ENCODE measurements at places on chromosomes 16 and 17. TPM values are rescaled to one million over a fixed set of nuclear protein-coding genes. Genes with fewer than 3 reads are reported as not detected.

DNA sequence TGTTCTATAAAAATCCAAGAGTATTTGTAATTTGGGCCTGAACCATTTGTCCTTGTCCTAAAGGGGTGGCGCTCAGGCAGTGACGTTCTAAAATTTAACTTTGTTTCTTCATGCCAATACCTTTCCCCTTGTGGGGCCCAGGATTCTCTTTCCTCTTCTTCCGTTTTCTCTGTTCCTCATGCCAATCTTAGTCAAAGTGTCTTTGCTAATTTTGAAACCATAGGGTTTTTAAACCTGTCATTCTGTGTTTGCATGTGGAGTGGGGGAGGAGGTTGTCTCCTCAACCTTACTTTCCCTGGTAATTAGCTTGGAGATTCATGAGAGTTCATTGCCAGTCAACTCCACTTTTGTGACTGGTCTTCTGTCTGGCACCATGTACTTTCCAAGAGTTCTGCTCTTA lies 337.1 kb downstream of the MAF start:
- no peaks in the 10 kb centered on the region for H3K27me3 ChIP-seq
- H3K4me3 ChIP-seq, result no peak overlapping the region
- no peak for DNase-seq
- H3K4me1 ChIP-seq, result no peaks in the 10 kb centered on the region
- H3K27ac ChIP-seq, result no peak overlapping the region

DNA sequence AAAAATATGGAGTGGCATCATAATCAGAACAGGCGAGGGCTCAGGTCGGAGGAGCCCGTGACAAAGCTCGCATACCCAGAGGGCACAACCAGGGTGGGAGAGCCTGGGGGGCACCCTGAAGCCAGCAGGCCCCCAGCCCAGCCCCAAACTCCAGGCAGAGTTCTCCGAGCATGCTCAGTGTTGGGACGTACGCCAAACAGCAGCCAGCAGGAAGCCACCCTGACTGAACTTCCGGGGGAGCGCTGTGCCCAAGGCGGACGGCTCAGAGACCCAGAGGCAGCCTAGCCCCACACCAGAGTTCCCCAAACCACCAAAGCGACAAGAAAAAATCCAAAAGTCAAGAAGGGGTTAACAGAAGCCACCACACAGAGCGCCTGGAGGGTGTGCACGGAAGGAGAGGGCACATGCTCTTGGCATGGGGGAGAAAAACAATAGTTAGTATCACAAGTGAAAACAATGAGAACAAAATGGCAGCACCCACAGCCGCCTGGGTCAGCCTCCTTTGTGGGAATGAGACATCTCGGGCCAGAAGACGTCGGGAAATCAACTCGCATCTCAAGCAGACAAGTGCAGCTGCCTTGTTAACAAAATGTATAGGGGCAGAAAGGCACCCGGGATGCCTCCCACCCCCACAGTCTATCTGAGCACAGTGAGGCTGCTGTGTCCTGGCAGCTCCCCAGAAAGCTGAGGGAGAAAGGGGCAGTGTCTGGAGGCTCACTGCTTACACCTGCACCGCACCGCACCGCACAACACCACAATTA lies 11.9 kb downstream of the EXOC7 start:
- no peak for DNase-seq
- no peaks in the 10 kb centered on the region for H3K4me1 ChIP-seq
- no peak overlapping the region for H3K4me3 ChIP-seq
- H3K36me3 ChIP-seq, result peaks cover 31% of the 10 kb centered on the region

DNA sequence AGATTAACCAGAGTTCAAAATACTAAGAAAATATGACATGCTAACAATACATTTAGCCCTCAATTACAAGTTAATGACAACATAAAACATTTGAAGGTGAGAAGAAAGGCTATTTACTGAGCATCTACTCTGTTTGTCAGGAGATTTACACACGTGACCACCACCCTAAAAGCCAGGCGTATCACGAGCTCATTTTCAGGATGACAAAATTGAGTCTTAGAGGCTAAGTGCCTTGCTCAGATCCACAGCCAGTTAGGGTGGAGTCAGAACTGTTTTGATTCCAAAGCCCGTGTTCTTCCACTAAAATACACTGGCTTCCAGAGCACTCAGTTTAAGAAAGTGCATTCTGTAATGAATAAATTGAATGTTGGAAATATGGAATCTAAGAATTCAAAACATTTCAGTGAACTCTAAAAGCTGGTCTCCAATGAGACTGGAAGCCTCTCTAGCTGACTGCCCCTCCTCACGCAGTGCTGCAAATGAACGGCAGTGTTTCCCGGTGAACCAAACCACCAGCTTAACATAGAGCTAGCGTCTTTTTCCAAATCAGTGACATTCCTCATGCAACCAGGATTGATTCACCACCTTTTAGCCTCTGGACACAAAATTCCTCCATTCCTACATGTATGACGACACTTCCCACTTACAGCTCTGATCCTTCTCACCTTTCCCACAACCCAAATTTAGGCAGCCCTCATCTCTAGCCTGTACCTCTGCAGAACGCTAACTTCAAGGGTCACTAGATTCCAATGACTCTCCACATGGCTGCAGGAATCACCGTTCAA lies 5.9 kb downstream of the ZDHHC7 start:
- H3K27me3 ChIP-seq, result no peaks in the 10 kb centered on the region
- no peak for DNase-seq
- no peaks in the 10 kb centered on the region for H3K36me3 ChIP-seq
- no peak overlapping the region for H3K4me3 ChIP-seq
- peaks cover 32% of the 10 kb centered on the region for H3K4me1 ChIP-seq

DNA sequence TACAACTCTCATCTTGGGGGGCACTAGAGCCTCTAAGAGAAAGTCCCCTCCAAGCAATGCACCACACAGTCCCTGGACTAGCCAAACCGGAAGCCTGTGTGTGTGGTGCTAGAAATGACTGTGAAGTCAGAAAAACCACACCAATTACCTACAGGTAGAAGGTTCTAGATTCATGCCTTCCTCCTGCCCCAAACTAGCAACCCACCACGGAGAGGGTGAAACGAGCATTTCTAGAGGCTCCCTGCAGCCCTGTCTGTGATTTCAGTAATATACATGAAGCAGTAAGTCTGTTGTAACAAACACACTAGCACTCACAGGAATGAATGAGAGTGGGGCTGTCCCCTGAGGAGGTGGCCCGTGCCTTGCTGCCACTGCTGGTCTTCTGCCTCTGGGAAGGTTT lies 13.6 kb downstream of the ZFHX3 start:
- DNase-seq, result no peak
- no peak overlapping the region for H3K27ac ChIP-seq
- no peaks in the 10 kb centered on the region for H3K4me1 ChIP-seq
- no peaks in the 10 kb centered on the region for H3K36me3 ChIP-seq
- no peaks in the 10 kb centered on the region for H3K27me3 ChIP-seq

GRCh38 chr16:1678500-1679098 lies 520 bp downstream of the JPT2 start:
- no peaks in the 10 kb centered on the region for H3K4me1 ChIP-seq
- H3K36me3 ChIP-seq, result peaks cover 5% of the 10 kb centered on the region
- H3K27me3 ChIP-seq, result no peaks in the 10 kb centered on the region

DNA sequence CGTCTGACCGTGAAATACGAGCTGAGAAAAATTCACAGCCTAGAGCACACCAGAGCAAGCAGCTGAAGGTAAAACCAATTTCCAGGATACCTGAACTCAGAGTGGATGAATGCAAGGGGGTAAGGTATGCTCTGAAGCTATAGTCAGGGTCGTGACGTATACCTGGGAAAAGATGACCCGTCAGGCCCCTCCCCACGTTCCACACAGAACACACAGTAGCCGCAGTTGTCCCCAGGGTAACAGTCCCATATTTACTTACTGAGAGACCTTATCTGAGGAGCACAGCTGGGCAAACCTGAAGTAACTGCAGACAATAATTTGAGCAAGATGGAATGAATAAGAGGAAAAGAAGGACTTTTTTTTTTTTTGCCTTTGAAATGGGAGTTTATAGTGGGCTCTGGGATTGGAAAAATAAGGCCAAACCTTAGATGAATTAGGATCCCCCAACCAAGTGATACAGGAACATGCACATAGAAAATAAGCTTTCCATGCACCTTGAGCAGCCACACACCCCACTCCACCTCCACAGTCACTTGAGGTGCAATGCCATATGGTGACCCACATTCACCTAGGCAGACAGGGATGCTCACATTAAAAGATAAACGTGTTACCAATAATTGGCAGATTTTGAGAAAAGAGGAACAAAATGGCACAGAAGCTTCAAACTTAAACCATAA lies 38.0 kb downstream of the ABCA6 start:
- no peaks in the 10 kb centered on the region for H3K4me1 ChIP-seq
- DNase-seq, result no peak
- H3K27me3 ChIP-seq, result no peaks in the 10 kb centered on the region
- H3K4me3 ChIP-seq, result no peak overlapping the region
- H3K36me3 ChIP-seq, result no peaks in the 10 kb centered on the region

GRCh38 chr16:46787909-46788308 lies 39.8 kb upstream of the MYLK3 start:
- no peaks in the 10 kb centered on the region for H3K27me3 ChIP-seq
- DNase-seq, result no peak
- no peaks in the 10 kb centered on the region for H3K4me1 ChIP-seq
- no peak overlapping the region for H3K27ac ChIP-seq
- no peaks in the 10 kb centered on the region for H3K36me3 ChIP-seq

TMC8 gene
- total RNA-seq, result 5.4 TPM

- H3K36me3 ChIP-seq, result no peaks in the 10 kb centered on the region
- peak; percentile 75 for DNase-seq
- peak overlapping the region; percentile 84 for H3K27ac ChIP-seq
- H3K4me3 ChIP-seq, result peak overlapping the region; percentile 86
- H3K4me1 ChIP-seq, result no peaks in the 10 kb centered on the region
Observed at GRCh38 chr16:4415538-4416199, 727 bp downstream of the CORO7 start.

CD300LF gene
- 1.0 TPM for total RNA-seq

TNFRSF13B gene
- 1.1 TPM for total RNA-seq

GRCh38 chr17:19979917-19980770 lies 2.5 kb upstream of the AKAP10 start:
- no peaks in the 10 kb centered on the region for H3K36me3 ChIP-seq
- no peak overlapping the region for H3K4me3 ChIP-seq
- no peaks in the 10 kb centered on the region for H3K27me3 ChIP-seq
- H3K27ac ChIP-seq, result no peak overlapping the region
- peaks cover 4% of the 10 kb centered on the region for H3K4me1 ChIP-seq

DNA sequence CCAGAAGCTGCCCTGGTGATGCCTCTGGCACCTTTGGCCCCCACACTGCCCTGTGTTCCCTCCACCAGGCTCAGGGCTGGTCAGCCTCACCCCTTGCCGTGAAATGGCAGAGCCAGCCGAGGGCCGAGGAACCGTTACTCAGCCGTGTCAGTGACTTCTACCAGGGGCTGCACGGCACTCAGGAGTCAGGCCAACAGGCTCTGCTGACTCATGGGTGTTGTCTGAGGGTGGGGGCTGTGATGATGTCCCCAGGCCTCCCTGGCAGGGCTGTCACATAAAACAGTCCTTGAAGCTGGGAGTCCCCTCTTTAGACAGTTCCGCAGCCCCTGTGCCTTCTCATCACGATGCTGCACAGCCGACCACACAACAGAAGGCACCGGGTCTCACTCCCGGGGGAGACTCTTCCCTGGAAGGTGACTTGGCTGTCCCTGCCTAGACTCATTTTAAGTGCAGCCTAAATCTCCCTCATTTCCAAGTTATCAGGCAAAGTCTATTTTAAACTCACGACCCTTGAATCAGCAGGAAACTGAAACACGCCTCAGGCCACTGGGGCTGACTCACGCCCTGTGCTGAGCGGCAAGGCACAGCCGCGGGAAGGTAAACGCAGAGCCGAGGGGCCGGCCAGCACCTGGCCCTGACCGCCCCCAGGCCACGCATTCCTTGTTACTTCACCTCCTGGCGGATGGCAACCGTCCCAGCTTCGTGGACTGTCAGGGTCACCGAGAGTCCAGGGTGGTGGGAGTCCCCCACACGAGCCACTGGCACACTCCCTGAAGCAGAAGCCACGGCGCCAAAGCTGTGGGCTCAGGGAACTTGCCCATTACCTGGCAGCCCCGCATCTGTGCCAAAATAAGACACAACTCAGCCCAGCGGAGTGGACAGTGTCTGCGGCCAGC lies 102.6 kb downstream of the ZNF778 start:
- H3K36me3 ChIP-seq, result no peaks in the 10 kb centered on the region
- H3K27me3 ChIP-seq, result no peaks in the 10 kb centered on the region
- H3K4me1 ChIP-seq, result peaks cover 38% of the 10 kb centered on the region
- no peak for DNase-seq
- H3K27ac ChIP-seq, result no peak overlapping the region
- no peak overlapping the region for H3K4me3 ChIP-seq

GRCh38 chr17:8963647-8964258 lies 1.8 kb downstream of the PIK3R5 start:
- no peaks in the 10 kb centered on the region for H3K36me3 ChIP-seq
- H3K27me3 ChIP-seq, result peaks cover 8% of the 10 kb centered on the region
- no peak overlapping the region for H3K4me3 ChIP-seq
- H3K4me1 ChIP-seq, result no peaks in the 10 kb centered on the region
- DNase-seq, result no peak
- no peak overlapping the region for H3K27ac ChIP-seq

DNA sequence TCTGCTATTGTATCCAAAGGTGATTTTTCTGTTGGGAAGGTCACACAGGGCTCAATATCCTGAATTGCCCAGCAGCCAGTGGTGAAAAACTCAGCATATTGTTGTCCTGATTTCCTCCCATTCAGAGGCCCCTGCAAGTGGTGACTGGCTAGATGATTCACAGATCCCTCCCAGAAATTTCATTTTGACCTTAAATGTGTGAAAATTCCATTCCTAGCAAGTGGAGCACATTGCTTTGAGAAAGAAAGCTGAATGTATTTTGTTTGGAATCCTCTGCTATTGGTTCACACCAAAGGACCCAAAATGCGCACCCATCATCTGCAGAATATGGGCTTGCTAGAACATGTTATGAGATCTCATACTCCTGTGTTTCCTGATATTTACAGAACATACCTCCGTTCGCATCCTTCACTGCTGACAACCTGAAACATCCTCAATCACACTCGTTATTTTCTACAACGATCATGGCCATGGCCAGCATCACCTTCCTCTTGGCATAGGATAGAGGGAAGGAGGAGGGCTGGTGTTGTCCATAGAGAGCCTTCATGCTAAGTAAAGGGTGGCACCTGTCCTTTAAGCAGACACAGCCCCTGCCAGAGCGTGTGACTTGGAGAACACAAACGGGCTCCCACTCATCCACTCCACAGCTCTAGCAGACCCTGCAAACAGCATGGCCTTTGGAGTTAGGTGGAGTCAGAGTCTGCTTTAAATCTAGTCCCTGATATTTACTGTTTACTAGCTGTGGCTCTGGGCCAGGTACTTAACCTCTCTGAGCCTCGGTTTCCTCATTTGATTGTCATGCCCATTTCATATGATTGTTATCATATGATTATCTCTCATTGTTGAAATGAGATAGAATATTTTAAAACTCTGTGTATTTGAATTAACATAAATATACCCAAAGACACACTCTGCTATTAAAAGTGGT lies 30.4 kb upstream of the NFAT5 start:
- DNase-seq, result no peak
- no peak overlapping the region for H3K27ac ChIP-seq
- H3K4me3 ChIP-seq, result no peak overlapping the region
- no peaks in the 10 kb centered on the region for H3K27me3 ChIP-seq
- peaks cover 3% of the 10 kb centered on the region for H3K4me1 ChIP-seq

RCVRN gene
- total RNA-seq, result not detected

Measured in colonic mucosa (tissue), 4 donors.